ENCODE measurements at places on chromosomes 11 and 22.

DNA sequence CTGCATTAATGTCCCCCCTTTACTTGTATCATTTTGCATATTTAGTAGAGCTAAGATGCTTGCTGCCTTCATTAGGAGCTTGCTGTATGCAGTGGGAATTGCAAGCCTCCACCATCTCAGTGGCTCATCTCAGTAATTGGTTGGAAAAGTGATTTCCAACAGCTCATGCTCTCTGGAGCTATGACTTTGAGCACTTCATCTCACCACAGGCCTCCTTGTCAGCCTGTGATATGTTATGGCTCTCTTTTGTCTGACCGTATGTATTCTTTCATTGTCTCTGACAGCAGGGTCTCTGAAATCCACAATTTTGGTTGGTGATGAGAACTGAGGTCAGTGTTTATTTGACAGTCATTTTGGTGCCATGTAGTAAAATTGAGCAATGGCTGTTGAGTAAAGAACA lies 345.1 kb downstream of the FAT3 start:
- DNase-seq, result no peak

DNA sequence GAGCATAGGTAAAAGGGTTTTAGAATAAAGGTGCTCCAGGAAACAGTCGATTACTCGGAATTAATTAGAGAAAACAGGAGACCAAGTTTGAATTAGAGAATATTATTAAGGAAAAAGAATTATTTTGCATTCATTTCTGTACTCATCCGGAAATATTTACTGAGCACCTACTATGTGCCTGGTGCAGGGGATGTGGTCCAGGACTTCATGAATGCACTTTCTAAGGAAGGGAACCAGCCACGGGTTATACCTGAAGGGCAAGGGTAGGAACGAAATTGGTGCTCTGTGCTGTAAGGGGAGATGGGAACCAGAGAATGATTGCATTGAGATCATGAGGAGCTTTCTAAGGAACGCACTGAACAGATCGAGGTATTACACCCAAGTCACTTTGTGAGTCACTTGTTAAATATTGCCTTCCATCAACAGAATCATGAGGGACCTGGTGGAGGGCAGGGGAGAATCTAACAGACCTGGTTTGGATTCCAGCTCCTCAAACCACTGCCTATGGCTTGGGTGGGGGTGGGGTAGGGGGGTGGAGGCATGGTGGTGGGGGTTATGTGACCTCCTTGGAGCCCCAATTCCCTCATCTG lies 40.9 kb downstream of the C11orf96 start:
- DNase-seq, result no peak

DNA sequence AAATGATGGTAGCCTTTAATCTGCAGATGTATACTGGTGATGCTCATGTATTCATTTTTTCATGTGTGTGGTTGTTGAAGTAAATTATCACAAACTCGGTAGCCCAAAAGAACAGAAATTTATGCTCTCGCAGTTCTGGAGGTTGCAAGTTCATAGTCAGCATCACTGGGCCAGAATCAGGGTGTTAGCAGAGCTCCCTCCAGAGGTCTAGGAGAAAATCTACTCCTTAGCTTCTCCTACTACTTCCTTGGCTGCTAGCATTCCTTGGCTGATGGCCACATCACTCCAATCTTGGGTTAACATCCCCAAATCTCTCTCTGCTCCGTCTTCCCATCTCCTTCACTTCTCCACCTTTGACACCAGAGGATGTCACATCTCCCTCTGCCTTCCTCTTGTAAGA lies 45.3 kb upstream of the GALNT18 start:
- DNase-seq, result no peak

- no peak for DNase-seq
These were observed 6.6 kb downstream of the SERHL2 start for GRCh38 chr22:42560381-42560780.

DNA sequence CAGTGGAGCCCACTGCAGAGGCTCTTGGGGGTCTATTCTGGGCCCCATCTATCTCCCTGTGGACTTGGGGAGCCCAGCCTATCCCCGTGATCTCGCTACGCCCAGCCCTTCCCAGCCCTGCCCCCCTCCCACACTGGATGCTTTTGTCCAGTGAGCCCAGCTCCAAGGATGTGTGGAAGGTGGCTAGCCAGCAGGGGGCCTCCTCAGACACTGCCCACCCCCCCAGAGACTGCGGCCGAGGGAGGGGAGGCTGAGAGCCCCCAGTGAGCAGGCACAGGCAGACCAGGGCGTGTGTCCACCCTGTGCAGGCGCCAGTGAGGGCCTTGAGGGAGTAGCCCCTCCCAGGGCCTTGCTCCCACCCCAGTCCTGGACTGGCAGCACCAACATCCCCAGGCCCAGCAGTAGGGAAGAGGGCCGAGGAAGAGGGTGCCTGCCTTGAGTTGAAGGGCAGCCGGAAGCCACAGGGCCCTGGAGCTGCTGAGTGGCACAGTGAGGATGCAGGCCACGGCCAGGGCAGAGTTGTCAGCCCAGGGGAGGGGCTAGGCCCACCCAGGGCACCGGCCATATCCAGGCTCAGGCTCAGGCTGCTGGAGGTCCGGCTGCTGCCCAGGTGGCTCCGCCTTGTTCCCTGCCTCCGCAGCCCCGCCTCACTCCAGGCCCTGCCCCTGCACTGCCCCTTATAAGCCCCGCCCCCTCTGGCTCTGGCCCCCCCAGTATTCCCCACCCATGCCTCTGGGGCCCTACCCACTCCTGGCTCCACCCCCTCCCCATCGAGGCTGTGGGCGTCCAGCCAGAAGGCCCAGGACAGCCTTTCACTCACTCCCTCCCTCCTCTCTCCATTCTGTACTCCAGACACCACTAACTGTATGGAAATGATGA lies 28.0 kb downstream of the MOB2 start:
- DNase-seq, result no peak

DNA sequence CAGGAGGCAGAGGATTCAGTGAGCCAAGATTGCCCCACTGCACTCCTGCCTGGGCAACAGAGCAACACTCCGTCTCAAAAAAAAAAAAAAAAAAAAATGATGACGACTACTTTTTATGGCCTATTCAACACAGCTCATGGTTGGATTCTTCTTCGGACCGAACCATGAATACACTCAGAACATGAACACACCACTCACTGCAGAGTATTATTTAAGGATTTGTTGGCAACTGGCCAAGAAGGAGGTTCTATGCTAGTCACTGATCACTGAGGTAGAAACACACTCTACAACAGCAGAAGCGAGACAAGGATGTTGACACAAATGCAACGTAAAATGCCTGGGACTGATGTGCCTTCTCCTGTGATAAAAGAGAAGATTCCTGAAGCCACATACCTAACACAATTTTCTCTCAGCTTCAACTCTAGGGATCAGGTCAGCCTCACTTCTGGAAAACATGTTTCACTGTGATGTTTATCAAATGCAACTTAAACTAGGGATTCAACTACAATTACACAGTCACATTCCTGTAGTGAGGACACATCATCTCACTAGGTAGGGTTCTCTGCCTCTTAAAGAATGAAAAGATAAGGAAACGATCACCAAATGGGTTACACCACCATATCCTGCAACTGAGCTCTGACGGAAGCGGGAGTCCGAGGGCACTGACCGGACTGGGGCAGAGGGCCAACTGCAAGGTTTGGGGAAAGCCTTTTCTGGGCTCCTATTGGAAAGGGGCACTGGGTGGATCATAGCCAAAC lies 82.5 kb downstream of the SGSM3 start:
- no peak for DNase-seq

DNA sequence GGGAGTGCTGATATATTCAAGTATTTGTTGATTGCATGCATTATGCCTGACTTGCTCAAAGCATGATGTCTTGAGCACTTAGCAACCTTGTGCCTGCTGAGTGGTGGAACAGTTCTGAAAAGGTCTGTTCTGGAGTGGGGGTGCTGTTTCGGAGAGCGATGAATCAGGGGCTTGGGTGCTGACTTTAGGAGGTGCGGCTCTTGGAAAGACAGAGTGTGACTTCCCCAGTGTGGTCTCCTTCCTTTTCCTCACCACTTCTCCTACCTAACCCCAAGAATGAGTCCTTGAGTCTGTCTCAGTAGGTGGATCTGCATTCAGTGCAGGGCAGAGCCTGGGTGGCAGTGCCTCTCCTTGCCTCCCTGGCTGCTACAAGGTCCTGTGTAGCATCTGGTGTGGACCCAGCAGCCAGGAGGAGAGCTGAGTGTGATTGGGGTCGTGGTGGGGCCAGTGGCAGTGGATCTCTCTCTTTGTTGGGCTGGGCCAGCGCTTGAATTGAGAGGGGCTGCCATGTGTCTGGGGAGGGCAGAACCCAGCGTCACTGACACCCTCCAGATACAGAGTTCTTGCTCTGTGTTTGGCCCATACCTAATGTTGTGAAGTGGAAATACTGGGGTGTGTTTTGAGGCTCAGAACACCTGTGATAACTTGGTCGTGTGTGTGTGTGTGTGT lies 35.9 kb downstream of the ST3GAL4 start:
- no peak for DNase-seq

DNA sequence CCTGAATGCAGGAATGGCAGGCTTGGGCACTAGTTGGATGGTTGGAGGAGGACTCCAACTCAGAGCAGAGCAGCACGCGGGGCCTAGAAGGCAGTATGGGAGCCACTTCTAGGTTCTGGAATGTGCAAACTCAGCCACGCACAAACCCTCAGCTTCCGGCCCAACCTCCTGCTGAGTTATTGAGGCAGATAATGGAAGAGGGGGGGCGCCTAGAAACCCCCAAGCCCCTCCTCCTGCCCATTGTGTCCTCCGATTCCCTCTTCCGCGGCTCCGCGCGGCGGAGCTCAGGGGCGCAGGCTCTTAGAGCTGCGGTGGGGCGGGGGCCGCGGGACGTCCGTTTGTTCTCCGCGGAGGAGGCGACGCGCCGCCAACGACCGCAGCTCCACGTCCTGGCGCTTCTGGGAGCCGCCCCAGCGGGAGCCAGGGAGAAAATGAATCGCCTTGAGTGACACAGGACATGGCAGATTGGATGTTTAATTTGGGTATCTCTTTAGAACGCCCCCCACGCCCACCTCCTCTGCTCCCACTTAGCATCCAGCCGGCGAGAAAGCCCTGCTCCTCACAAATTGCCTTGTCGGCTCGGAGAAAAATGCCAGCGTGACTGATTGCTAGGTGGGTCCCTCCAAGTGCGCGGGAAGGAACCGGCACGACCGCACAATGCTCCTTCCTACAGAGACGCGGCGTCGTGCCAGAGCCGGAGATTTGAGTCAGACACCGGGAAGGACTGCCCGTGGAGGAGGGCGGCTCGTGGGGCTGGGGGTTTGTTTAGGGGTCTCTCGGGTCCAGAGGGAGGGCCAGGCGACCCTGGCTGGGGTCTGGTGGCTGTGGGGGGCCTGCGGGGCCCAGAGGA lies 144.6 kb downstream of the NECTIN1 start:
- no peak for DNase-seq

DNA sequence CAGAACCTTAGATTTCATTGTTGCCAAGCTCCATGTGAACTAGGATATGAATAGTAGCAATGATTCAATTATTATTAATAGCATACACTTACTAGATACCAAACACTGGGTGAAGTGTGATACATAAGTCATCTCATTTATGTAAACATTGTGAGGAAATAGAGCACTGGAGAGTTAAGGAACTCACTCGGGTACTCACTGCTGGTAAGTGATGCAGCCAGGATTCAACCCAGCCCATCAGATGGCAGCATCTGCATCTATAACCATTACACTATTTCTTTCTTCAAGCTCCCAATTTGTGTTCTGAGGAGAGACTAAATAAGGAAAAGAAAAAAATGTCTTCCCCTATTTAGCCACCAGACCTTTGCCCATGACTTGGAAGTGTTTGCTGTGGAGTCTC lies 10.2 kb upstream of the ALG8 start:
- no peak for DNase-seq

DNA sequence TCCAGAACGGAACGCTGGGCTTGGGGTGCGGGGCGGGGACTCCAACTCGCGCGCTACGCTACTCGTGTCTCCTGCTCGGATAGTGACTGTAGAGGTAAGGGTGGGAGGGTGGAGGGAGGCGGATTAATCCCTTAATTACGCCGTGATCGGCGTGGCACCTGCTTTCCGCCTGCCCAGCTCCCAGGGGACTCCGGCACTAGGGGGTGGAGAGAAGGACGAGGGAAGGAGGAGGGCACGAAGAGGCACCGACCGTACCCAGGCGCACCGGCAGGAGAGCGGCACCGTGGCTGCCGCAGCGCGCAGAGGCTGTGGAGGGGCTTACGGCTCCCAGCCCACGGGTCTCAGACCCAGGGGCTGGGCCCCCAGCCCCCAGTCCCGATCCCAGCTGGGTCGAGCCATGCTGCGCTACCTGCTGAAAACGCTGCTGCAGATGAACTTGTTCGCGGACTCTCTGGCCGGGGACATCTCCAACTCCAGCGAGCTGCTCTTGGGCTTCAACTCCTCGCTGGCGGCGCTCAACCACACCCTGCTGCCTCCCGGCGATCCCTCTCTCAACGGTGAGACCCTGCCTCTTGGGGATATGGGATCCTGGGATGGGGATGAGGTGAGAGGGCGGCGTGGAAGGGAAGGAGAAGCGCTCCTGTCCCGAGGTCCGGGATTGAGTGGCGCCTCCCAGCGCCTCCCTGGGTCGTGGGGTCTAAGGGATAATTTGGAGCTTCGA lies at the start of gene ROBO3:
Gene ROBO3 (plus strand): TSS at position 252 of the 721 bp plus-strand sequence. CDS start 146 bp downstream, at position 398.
- DNase-seq, result no peak

DNA sequence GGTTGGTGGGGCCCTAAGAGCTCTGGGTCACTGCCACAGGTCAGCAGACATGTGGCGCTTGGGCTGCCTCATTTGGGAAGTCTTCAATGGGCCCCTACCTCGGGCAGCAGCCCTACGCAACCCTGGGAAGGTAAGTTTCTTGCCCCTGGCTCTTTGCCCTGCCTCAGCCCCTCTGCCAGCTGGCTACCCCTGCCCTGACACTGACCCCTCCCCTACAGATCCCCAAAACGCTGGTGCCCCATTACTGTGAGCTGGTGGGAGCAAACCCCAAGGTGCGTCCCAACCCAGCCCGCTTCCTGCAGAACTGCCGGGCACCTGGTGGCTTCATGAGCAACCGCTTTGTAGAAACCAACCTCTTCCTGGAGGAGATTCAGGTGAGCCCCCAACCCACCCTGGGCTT lies 1.9 kb downstream of the SCYL1 start:
- no peak for DNase-seq

DNA sequence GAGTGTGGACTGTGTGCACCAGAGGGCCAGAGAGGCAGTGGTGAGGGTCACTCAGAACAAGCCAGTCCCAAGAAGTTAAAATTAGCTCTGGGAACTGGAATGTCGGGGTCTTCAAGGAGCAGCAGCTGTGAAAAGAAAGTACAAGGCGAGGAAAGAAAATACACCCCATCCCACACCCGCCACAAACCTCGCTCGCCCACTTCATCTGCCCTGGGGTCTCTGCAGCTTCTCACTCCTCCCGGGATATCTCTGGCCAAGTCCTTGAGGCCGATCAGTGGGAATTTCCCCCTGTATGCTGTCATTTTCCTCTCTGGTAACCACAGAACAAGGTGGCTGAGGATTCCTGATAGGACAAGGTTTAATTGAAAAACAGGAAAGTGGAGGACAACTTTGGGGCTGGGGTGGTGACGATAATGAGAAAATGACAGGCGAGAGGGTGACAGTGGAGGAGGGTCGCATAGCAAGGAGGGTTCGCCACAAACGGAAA lies 36.3 kb upstream of the TIMP3 start:
- DNase-seq, result no peak

GRCh38 chr11:74493791-74494630 lies 487 bp upstream of the LIPT2 start:
- DNase-seq, result no peak

- DNase-seq, result no peak
These were observed 196.3 kb upstream of the ARHGAP20 start for GRCh38 chr11:110908401-110909105.

Measured in GM10248 (cell line).